ENCODE measurements at places on chromosomes 13 and 19.

DNA sequence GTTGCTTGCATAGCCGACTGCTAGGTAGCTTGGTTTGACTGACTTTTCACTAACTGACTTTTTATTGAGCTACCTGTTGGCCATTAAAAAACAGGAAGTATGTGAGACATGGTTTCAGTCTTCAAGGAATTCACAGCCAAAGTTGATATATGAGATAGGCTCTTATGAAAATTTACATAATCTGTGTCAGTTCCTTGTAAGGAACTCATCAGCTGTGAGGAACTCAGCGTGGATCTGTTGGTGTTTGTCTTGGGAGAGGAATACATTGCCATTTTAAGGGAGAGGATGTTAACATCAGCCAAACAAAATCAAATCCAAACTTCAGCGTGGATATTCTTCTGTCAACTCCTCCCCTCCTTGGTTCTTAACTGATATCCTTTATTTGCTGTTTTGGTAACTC, 2.0 kb downstream of the RNF113B start:
- no peak for DNase-seq

DNA sequence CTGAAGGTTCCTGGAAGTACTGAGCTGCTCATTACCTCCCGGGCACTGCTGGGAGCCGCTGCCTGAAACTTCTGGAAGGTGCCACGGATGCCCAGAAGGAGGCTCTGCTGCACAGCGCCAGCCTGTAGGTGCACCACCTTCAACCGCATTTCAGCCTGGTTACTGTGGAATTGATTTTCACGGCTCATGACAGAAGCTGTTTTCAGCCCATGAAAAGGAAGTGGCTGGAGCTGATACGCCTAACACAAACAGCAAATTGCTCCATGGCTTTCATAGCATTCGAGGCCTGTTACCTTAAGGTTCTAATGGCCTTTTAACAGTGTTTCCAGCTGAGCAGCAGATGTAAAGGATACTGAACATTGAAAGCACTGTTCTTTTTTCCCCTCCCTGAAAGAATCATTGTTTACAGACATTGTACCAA, 22.0 kb downstream of the GPC6 start:
- no peak for DNase-seq

DNA sequence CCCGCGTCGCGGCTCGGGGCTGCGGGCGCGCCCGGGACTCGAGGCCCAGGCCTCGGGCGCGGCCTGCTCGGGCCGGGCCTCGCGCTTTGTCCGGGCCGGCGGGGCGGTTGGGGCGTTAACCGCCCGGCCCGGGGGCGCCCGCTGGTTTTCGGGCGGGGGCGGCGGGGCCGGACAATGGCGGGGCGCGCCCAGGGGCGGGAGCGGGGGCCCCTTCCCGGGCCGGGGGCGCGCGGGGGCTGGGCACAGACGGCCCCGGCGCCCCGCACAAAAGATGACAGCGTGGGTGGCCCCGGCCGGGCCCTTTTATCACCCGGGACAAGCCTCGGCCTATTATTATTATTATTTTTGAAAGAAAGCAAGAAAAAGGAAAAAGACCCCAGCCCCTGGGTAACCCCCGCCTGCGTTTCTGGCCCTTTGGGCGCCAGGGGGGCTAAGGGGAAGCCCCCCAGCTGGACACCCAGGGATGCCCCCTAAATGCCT, 419 bp downstream of the KDM4B start:
- DNase-seq, result no peak

GRCh38 chr19:15265850-15266248, 33.6 kb upstream of the EPHX3 start:
- DNase-seq, result peak; percentile 91

All from AG09309 (cell line).